ENCODE measurements at places on chromosomes 1 and 21. TPM values are rescaled to one million over a fixed set of nuclear protein-coding genes. Genes with fewer than 3 reads are reported as not detected.
A peak's percentile ranks its signal among the peaks of the same experiment; 100 is the strongest.

LPAR3 gene
- 0.58 TPM for total RNA-seq

OR2T4 gene
- not detected for total RNA-seq

PADI4 gene
- total RNA-seq: not detected

RAD54L gene
- 2.9 TPM for total RNA-seq

GPR25 gene
- not detected for total RNA-seq

NTMT2 gene
- total RNA-seq: not detected

FAM163A gene
- 0.21 TPM for total RNA-seq

CR1L gene
- not detected for total RNA-seq

RHD gene
- not detected for total RNA-seq

TFF1 gene
- total RNA-seq: not detected

ST6GALNAC3 gene
- 4.1 TPM for total RNA-seq

CNIH3 gene
- 4.0 TPM for total RNA-seq

ADAMTSL4 gene
- total RNA-seq: 0.46 TPM

DNA sequence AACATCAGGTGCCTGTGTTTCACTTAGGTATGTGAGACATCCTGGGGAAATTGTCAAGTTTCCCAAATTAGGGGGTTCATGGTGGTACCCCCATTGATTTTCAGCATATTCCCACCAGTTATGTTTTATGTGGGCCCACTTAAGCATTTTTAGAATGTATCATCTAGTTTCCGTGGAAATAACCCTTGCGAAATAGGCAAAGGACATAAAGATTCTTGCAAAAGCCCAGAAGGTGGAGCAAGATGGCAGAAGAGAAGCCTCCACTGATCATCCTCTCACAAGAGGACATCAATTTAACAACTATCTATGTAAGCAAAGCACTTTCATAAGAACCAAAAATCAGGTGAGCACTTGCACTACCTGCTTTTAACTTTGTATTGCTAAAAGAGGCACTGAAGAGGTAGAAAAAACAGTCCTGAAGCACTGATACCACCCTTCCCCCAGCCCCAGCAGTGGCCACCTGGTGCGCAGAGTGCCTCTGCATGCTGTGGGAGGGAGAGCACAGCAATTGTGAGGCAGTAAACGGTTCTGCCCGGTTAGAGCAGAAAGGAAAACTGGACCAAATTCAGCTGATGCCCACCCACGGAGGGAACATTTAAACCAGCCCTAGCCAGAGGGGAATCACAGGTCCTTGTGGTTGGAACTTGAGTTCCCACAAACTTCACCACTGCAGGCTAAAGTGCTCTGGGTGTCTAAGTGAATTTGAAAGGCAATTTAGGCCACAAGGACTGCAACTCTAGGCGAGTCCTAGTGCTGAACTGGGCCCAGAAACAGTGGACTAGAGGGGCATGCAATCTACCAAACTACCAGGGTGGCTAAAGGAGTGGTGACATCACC is 23.2 kb downstream of the MCOLN2 start:
- no peak for DNase-seq

GRCh38 chr1:7379441-7379971 is 391.6 kb upstream of the VAMP3 start:
- DNase-seq: peak; percentile 72

GRCh38 chr1:30748098-30748698 is 9.4 kb downstream of the LAPTM5 start:
- no peak for DNase-seq

DNA sequence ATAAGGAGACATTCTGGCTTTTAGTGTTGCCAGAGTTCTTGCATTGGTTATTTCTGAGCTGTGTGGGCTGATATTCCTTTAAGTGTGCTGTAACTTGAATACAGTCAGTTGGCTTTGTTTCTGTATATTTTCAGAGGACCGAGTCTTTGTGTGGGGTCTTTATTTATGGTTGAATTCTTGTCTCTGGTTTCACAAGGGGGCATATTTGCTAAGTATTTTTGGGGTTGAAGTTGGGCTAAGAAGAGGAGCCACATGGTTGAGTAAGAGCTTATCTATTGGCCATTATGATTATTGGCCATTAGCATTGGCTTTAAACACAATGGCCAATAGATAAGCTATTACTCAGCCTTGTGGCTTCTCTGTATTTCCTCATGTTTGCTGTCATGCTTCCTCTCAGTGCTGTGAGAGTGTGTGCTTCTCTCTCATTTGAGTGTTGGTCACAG is 26.3 kb upstream of the PTGFR start:
- no peak for DNase-seq

DNA sequence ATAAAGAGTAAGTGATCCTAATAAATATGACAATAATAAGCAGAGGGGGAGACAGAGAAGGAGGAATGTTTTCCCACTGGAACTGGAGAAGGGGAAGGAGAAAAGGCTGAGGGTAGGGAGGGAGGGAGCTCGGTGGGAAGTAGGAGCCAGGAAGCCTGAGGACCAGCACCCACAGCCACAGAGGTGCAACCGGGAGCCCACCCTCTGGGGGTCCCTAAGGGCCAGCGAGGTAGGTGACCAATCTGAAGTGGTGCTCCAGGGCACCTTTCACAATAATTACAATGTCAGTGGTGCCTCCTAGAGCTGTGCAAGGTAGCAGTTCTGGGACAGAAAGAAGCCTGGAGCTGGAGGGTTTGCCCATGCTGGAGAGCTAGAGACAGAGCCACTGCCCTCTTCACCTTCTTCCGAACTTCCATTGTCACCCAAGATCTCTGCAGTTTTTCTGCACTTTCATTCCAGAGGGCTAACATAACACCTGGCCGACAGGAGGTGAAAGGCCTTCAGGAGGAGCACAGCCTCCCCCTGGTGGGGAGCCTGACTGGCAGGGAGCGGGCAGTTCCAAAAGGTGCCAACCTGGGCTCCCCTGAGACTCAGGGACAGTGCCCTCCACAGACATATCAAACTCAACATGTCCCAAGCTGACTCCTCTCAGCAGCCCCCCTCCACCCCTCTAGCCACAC is 4.1 kb upstream of the AHCYL1 start:
- no peak for DNase-seq

DNA sequence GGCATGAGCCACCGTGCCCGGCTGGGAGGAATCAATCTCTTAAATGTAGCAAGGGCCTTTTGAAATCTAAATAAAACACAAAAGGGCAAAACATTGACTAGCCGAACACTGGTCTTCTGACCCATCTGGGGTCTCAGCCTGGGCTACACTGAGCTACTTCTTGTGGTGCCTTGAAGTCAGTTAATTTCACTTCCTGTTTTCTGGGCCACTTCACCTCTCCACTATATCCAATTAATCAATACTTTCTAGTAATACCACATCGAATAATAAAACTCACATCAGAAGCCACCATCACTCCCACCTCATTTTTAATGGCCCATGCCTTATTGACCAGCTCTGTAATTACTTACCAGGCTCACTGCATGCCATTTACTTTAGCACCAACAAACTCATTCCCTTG is 138.0 kb upstream of the SAMSN1 start:
- DNase-seq: no peak

- DNase-seq: no peak
Measured at GRCh38 chr1:151048645-151049032, 1.1 kb downstream of the C1orf56 start.

DNA sequence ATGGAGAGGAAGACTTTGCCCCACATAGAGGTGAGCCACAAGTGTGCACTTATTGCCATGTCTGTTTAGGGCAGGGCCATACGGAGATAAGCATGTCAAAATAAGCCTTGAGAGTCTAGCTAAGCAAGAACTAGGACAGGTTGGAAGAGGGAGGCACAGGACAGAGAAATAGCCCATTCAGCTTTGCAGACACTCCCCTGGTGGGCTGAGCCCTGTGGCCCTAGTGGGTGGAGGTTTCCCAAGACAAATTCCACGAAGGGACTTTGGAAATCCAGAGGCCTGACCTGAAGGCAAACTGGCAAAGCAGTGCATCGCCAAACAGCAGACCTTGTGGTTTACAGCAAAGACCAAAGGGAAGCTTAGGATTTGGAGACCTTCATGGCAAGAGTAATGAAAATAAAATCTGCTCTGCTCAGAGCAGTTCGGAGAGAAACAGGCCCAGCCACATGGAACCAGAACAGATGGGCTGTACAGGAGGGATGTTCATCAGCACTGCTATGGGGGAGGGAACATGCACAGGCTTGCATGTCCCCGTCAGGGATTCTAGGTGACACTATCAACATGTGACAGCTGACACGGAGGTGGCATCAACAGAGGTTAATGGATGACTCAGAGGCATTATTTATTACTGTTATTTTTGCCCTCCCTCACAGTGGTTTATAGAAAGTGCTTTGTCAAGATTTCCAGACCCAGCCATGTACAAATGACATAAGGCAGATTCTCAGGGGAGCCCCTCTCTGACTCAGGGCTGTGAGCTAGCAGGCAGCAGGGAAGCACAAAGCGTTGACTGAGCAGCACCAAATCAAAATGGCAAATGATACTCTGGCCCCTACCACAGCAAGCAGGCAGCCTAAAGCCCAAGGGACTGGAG is 90.1 kb upstream of the IRF2BP2 start:
- no peak for DNase-seq

- DNase-seq: no peak
Measured at GRCh38 chr1:76786222-76786621, 81.1 kb upstream of the ST6GALNAC5 start.

GRCh38 chr1:17874710-17875109 is 119.6 kb downstream of the ACTL8 start:
- no peak for DNase-seq

GRCh38 chr1:211375146-211375818 is 48.6 kb downstream of the TRAF5 start:
- DNase-seq: no peak

DNA sequence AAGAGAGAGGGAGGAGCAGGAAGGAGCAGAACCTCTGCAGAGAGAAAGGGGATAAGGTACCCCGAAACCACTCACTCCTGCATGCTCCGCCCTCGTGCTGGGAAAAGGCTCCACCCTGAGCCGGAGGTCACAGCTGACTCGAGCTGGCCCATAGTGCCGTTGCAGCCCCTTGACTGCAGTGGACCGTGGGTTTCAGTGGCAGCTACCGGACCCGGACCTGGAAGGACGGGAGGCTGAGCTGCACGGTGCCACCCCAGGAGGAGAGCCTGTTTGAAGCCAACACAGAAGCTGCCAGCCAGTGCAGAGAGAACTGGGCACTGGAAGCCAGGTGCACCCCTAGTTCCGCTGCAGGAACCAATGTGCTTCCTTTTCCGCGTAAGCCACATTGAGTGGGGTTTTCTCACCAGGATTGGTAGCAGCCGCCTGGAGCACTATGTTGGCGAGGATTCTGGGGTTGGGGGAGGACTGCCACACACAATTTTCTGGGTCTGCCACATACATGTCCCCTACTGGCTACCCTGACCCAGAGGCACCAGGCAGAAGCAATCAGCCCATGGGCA is 83.3 kb downstream of the FBXO2 start:
- DNase-seq: no peak

- DNase-seq: no peak
Measured at GRCh38 chr1:9852004-9852403, 28.2 kb upstream of the CLSTN1 start.

DNA sequence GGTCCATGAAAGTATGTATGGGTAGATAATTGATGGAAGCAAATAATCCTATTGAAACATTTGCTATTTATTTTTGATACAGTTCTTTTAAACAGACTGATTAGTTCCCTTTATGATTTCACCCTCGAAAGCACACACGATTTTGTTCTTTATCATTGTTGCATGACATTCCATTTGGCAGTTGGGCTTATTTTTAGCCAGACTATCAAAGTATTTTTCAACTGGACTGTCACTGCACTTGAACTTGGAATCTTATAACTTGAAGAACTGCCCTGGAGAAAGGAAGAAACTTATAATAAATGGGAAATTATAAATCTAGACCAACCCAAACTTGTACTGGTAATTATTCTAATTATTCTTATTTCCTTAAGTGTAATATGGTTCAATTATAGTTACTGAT is at the start of gene TNNI3K:
TSS of gene TNNI3K (plus strand) at position 235 of the 400 bp plus-strand sequence. CDS start at position 300, 65 bp downstream.
- DNase-seq: no peak

GRCh38 chr1:186994897-186995296 is 166.1 kb downstream of the PLA2G4A start:
- DNase-seq: no peak

DNA sequence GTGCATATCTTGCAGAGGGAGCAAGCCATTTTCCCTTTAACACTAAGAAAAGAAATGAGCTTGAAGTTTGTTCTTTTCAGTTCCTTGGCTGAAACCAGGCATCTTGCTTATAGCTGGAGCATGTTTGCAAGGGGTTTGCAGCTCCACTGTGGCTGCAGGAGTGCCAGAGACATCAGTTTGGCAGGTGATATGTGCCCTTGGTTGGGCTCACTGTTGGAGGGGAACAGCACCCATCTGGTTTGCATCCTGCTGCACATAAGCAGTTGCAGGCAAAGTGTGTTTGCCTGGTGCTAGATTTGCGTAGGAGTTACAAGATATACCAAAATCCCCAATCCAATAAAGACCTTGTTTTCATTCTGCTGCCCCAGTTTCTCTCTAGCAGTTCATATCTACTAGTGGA is 47.8 kb upstream of the IKBKE start:
- no peak for DNase-seq

DNA sequence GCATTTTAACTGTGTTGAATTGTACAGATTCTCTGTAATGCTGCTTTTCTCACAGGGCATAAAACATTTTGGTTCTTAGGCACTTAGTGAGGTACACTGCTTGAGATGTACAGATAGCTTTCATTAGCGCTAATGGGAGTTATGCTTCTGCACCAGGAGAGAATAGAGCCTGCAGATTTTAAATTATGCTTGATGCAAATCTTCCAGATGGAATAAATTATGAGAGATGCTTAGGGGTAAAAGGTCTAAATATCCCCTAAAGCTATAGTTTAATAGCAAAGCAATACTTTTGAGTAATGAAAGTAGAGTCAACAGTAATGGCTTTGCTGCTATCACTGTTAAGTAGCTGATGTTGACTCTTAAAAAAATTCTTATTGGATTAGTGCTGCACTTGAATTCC is 248.9 kb downstream of the S1PR1 start:
- DNase-seq: no peak

GRCh38 chr1:27364696-27365371 is 1.9 kb downstream of the MAP3K6 start:
- no peak for DNase-seq

DNA sequence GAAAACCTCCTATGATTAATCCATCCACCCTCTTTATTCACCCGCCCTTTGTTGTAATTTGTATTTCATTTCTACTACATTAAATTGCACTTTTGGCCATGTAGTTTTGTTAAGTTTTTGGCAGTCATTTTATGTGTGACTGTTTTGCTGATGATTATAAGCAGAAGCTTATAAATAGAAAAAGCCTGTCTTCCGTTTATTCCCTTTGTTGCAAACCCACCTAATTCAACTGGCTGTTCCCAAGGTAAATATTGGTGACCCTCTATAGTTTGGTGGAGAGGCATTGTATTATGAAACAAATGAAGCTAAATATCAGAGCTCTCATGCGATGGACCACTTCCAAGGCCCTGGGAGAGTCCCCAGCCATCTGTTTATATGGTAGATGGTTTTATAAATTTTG is 36.7 kb upstream of the IGSF3 start:
- no peak for DNase-seq

DNA sequence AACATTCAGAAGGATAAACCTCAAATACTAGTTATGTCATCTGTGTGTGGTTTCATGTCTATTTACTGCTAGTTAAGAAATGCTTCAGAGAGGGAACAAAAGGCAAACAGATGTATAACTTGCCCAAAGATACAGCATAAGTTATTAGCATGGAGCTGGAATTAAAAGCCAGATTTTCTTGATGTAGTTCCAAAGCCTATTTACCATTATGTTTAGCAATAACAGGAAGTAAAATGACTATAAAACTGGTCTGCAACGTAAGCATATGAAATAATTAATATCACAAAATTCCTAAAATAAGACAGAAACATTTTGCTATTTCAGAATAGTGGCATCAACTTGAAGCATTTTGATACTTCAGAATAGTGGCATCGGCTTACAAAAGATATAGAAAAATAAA is 1232.8 kb downstream of the NCAM2 start:
- DNase-seq: no peak

GRCh38 chr1:110591956-110592355 is 14.2 kb downstream of the KCNA2 start:
- DNase-seq: no peak
